EL (cell line): ENCODE measurements at places on chromosomes 6 and 20.

DNA sequence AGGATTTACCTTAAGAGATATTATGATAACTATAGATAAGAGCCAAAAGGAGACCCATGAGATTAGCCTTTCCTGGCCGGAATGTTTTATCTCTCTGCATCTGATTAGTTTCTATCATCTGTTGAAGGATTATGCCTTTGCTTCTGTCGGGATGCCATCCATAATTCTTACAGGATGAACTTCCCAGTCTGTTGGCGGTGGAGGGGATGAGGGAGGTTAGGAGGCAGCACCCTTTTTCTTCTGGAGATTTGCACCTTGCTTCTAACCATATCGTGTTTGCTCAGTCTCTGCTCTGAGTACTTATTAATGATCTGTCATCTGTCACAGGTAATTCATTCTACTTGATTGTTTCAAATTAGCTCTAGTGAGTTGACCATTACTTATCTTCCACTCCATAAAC is 292.1 kb downstream of the KHDC1L start:
- no peak for DNase-seq

GRCh38 chr6:128492386-128492785 is 28.0 kb downstream of the PTPRK start:
- no peak for DNase-seq

DNA sequence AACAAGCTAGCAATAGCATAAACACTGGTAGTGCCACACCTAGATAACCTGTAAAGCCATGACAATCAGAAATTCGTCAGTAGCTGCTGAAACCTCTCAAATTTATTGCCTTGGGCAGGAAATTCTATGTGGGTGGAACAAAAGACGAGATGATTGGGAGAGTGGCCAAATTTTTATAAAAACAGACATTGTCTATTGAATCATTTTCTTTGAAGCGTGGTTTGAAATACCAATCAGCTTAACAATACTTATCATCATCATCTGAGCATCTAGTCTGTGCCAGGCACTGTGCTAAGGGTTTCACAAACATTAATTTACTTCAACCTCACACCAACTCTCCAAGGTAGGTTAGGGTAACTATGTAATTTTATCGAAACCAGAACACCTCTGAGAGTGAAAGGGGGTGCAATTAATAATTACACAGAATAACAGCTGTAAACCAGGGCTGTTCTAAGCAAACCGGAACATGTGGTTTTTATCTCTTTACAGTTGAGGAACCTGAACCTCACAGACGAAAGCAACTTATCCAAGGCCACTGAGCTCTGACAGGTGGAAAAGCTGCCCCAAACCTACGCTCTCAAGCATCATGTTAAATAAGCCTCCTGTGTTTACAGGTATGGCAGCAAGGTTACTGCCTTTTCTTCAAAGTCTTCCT is 43.4 kb downstream of the NHSL1 start:
- DNase-seq = peak; percentile 59

DNA sequence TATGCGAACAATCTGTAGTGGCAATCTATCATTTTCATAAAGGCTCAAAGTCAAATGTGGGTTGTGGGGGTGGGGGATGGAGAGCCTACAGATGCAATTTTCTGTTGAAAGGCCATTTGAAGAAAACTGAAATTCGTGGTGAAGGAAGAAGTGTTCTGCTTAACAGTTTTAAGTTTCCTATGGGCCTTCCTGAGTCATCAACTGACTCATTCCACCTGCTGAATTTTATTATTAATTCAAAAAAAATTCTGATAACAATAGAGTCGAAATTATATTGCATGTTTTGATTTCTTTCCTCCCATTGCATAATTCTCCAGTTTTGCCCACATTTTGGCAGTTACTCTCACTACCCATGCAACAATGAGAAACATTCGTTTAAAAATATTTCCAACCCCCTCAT is 622.3 kb upstream of the ARID1B start:
- DNase-seq = peak; percentile 13

- DNase-seq = peak; percentile 69
These were observed 22.8 kb downstream of the SRSF3 start for GRCh38 chr6:36616893-36617521.

DNA sequence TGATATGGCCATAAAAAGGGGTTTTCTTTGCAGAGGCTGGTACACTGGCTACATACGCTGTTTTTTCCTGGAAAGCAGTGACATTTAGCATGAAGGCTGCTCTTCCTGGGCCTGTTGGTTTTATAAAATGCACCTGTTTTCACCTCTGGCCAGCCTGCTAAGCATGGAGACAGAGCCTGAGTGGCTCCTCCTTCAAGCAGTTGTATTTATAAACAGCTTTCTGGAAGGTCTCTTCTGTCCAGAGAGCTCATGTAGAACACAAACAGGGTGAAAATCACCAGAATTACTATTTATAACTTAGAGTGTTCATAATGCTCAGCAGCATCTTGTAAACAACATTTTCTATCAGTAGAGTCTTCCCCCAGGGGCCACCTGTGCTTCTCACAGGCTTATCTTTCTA is 109.0 kb downstream of the FOXO3 start:
- no peak for DNase-seq

DNA sequence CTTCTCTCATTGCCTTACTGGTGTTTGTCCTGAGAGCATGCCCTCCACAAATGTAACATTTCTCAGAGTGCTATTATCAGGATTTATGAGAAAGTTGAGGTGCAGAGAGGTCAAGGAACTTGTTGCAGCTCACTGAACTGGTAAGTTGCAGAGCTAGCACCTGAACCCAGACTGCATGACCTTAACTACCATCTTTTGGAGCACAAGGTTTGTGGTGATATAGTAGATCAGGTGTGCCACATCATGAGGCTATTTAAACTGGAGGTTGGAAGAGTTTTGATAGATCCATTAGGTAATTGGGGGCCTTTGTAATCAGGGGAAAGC is 112.0 kb upstream of the CITED2 start:
- no peak for DNase-seq

DNA sequence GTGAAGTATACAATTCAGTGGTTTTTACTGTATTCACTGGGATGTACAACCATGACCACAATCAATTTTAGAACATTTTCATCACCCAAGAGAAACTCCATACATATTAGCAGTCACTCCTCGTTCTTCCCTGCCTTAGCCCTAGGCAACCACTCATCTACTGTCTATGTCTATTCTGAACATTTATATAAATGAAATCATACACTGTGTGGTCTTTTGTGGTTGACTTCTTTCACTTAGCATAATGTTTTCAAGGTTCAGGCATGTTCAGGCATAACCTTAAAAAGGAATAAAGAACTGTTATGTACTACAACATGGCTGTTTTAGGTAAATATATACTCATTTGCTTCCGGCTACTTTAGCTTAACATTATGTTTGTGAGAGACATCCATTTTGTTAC is 37.3 kb downstream of the BLTP3A start:
- DNase-seq = no peak

DNA sequence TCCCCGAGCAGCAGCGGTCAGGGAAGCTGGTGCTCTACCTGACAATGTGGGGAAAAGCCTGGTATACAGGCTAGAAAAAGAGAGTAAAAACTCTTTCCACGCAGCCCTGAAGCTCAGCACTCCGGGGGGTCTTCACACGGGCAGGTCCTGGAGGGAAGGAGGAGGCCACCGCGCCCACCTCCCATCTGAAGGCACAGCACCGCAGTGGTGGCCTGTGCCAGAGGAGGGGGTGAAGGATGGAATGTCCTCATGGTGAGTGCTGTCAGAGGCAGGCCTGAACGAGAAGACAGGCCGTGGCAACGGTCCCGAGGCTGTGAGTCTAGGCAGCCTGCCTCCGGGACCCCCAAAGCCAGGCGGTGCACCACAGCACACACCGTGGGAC is 5.8 kb downstream of the SLC2A4RG start:
- no peak for DNase-seq

GRCh38 chr20:33899106-33899505 is 88.0 kb downstream of the CHMP4B start:
- no peak for DNase-seq

DNA sequence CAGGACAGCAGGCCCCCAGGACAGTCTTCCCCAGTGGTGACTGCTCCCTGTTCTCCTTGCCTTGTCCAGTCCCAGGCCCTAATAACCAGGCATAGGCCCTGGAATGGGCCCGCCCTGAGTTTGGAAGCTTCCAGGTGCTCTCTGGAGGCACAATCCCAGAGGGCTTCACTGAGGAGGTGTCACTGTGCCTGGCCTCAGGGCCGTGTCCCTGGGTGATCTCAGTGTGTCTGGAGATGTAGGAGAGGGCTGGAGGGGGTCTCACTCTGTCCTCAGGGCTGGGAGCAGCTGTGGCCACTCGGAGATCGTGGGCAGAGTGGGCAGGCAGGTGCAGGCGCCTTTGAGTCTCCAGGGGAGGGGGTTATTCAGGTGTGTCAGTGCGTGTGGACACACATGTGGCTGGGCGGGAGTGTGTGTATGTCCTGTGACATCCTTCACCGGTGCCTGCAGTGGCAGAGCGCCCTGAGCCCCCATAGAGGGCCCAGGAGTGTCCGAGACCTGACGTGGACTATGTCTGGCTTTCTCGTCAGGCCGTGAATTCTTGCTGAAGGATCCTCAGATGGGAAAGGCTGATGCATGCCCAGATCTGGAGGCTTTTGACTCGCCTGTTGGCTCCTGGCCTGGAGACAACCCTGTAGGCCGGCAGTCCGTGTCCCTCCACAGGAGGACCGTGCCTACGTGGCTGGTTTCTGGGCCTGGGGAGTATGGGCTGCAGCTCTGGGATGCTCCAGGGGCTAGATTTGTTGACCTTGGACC is 5.5 kb upstream of the NPBWR2 start:
- no peak for DNase-seq

GRCh38 chr6:95230071-95230740 is 347.1 kb upstream of the MANEA start:
- DNase-seq = no peak

- DNase-seq = no peak
These were observed 55.1 kb upstream of the SAMD5 start for GRCh38 chr6:147453361-147453760.

DNA sequence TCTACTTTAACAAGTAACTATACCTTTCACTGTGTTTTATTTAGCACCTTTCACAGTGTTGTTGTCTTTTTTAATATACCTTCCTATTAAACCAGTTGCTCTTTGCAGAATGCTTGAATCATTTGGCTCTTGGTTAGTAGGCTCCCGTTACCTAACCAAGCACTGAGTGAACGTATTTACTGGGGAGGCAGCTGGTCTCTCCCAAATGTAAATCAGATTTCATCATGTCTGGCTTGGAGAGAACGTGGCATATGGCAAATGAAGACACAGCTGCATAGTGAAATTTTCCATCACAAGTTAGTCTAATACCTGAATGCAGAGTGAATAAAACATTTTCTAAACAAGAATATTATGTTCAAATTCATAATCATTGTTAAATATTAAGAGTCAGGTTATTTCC is 12.4 kb downstream of the HTR1E start:
- DNase-seq = no peak

- no peak for DNase-seq
These were observed 427.3 kb upstream of the CITED2 start for GRCh38 chr6:139801571-139802321.

DNA sequence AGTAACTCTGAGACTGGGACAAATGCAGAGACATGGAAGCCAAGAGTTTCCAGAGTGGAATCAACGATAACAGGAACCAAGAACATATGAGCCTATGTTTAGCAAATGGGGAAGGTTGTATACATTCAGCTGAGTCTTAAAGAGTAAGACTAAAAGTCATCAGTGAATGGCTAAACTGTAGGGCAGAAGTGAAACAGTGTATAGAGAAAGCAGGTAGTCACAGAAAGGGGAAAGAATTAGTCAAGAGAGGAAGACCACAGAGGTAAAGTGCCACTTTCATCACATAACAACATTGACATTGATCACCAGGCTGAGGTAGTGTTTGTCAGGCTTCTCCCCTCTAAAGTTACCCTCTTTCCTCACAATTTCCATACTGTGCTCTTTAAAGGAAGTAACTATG is 306.5 kb upstream of the SPTLC3 start:
- no peak for DNase-seq

GRCh38 chr6:160279850-160280249 is 21.2 kb upstream of the SLC22A2 start:
- DNase-seq = peak; percentile 54

DNA sequence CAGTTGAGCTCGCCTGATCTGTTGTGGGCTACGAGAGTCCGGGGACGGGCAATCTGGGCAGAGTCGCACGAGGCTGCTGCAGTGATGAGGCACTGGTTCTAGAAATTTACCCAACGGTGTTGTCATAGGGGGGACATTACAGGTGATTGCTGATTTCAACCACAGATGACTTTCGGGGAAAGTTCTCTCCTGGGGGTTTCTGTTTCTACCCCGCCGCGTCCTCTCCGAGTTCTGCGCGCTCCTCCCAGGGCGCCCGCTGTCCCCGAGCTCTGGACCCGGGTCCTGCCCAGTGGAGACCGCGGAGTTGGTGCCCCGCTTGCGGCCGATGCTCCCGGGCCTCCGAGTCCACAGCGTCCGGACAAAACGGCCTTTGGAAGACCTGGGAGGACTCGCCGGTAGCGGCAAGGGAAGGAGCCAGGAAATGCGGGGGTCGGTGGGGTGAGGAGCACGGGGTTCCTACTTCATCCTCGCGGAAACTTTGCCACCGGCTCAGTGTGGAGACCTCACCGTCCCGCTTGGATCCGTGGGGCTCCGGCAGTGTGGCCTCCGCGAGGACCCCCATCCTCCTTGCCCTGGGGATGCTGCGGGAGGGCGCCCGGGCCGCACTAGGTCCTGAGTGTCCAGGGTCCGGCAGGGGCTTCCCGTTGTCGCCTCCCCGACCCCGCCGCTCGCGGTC is 12.3 kb upstream of the RAET1L start:
- DNase-seq = no peak

DNA sequence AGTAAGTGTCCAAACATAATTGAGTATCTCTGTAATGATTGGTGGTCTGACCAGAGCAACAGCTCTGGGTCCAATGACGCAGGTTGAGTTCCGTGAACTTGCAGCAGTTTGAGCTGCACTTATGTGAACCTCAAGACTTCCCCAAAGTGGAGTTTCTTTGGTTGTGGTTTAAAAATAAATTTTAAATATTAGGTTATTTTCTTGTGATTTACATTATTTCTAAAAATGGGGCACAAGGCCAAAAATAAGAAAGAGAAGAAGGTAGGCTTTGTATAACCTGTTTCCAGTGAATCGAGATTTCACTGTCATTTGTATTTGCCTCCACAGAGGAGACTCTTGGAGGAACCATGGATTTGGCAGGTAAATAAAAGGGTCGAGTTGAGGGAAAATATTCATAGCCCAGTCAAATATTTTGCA is 166.4 kb upstream of the ZNF217 start:
- DNase-seq = no peak
